ENCODE measurements at places on chromosomes 12 and 14.

DNA sequence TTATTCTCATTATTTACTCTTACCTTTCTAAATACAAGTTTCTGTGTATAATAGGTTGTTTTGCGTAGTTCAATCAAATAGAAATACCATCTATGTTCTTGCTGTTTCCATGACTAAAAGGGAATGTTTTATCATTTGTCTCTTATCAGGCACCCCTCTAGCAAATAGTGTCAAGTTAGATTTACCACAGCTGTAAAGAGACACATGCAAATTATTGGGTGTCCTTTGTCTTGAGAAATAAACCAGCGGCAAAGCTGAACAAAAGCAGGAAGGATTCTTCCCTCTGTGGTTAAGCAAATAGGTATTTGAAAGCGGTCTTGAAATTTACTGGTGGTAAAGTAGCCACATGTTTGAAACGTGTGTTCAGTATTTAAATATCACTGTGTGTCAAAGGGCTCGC, 405.9 kb downstream of the TMTC2 start:
- no peak for DNase-seq

- no peak for DNase-seq
Observed at GRCh38 chr14:103257211-103257962, 76.7 kb upstream of the EIF5 start.

- DNase-seq: no peak
Observed at GRCh38 chr12:21819678-21820077, 45.2 kb upstream of the KCNJ8 start.

DNA sequence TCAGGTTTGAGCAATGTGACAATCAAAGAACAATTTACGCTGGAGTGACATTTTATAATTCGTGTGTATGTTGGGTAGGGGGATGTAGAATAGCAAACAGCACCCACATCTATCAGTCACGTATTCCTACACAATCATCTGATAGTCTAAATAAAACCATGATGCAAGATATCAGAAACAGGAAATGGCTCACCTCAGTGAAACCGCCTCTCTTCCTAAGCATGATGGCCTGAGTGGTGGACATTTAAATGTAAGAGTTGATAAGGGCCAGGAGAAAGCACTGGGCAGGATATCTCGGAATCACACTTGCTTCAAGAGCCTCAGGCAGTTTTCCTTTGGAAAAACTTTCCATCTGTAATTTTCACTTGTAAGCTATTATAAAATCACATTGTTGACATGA, 128.2 kb downstream of the GRIP1 start:
- DNase-seq: no peak

DNA sequence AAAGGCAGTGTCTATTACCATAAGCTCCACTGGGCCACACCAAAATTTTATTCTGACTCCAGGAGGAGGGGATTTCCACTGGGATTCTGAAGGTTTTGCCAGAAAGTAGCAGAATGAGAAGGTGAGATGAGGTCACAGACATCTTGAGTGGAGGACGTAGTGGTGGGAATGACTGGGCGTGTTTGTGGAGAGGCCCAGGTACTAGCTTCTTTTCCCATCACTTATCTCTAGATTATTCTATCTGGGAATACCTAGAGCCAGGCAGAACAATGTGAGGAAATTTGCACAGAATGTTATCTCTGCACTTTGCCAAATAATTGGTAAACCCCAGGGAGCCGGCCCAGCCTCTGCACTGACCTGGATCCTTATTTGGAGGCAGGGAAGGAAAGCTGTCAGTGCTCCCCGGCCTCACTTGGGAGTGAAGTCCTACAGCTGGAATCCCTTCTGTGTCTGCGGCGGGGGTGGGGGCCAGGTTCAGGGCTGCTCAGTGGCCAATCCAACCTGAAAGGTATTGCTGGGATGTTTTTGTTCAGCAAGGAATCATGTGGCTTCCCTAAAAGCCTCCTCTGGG, 129.4 kb downstream of the C12orf75 start:
- no peak for DNase-seq

DNA sequence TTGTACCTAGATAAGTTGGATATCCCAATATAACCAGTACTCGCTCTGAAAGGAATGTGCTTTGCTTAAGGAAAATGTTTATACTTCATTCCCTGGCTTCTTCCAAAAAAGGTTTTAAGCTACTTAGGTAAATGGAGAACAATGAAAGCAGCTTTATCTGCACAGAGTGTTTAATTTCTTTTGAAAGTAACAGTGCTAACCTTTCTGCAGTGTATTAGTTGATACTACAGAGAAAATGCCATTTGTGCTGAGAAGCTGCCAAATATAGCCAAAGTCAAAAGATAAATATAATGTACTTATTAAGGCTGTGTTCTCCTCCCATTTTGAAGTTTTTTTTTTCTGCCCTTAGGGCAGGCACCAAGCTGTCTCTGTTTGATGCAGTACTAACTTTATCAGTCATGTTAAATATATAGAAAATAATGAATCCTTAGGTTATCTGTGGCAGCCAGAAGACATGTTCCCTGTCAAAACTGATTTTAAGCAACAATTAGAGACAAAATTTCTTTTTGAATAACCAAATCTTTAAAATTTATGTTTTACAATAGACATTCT, 145.4 kb upstream of the KITLG start:
- DNase-seq: no peak

- DNase-seq: no peak
Observed at GRCh38 chr14:103890821-103891666, 37.2 kb upstream of the TDRD9 start.

- DNase-seq: no peak
Observed at GRCh38 chr12:30308010-30308717, 387.5 kb downstream of the IPO8 start.

DNA sequence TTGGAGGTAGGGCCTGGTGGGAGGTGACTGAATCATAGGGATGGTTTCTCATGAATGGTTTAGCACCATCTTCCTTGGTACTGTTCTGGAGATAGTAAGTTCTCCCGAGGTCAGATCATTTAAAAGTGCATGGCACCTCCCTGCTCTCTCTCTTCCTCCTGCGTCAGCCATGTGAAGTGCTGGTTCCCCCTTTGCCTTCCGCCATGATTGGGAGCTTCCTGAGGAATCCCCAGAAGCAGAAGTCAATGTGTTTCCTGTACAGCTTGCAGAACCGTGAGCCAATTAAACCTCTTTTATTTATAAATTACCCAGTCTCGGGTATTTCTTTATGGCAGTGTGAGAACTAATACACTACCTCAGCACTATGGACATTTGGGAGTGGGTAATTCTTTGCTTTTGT, 4.8 kb upstream of the LGMN start:
- DNase-seq: no peak

DNA sequence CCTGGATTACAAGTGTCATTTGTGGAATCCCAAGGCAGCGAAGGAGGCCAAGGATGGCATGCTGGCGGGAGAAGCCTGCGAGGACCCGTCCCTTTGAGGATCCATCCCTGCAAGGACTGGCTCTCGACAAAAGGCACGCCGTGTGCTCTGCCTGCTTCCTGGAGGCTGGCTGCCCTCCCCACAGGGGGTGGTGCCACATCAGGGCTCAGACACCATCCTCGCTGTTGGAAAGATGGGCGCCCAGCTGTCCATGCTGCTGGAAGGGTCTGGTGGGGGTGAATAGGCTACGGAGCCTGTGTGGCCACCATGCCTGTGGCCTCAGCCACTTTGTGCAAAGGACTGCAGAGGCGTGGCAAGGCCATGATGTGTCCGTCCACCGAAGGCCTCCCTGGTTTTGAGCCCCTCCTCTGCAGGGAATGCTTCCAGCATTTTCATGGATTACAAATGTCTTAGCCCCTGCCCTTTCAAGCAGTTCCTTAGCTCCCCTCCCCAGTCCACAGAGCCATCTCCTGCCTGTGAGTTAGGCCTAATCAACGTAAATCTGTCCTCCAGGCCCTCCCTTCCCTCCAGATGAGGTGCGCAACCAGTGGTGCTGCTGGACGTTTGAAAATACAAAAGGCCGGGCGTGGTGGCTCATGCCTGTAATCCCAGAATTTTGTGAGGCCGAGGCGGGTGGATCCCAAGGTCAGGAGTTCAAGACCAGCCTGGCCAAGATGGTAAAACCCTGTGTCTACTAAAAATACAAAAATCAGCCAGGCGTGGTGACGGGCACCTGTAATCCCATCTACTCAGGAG, 22.1 kb downstream of the ZBTB42 start:
- no peak for DNase-seq

DNA sequence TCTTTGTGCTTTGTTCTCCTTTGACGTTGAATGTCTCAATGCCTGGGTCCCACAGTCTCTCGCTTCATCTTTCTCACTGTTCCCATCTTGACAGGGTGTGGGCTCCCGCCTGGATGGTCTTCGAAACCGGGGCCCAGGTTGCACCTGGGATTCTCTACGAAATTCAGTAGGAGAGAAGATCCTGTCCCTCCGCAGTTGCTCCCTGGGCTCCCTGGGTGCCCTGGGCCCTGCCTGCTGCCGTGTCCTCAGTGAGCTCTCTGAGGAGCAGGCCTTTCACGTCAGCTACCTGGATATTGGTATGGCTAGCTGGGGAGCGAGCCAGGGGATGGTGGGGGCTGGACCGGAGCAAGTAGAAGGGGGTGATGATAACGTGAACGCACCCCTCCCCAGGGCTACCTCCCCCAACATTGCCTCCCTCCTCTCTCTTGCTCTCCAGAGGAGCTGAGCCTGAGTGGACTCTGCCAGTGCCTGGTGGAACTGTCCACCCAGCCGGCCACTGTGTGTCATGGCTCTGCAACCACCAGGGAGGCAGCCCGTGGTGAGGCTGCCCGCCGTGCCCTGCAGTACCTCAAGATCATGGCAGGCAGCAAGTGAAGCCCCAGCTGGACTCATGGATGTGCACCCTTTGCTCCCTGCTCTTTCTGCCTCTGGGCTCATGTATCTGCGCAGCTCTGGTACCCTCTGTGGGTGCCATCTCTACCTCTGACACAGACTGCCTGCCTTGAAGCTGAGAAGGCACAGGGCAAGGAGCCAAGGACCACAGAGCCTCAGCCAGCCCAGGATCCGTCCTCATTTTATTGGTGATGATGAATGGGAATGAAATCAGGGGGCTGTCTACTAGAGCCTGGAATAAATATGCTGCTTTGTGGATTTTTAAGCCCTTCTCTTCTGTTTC, 1.5 kb downstream of the NPFF start:
- DNase-seq: no peak

GRCh38 chr12:76621582-76622024, 62.0 kb upstream of the OSBPL8 start:
- peak; percentile 88 for DNase-seq

DNA sequence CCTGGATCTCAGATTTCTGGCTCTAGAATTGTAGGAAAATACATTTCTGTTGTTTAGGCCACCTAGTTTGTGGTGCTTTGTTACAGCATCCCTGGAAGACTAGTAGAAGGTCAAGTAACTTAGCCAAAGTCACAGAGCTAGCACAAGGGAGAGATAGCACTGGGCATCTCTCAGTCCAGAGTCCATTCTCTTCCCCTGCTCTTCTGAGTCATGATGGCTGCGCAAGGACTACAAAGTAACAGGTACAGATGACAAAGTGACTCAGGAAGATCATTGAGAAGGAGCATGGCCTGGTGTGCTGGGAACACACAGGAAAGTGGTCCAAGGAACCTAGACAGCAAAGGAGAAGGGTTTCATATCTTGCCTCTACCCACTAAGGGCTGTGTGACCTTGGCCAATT, 19.3 kb downstream of the SLC17A8 start:
- DNase-seq: no peak

- peak; percentile 89 for DNase-seq
Observed at GRCh38 chr12:1606021-1606622, 11.7 kb upstream of the FBXL14 start.

- no peak for DNase-seq
Observed at GRCh38 chr14:38339696-38340095, 83.8 kb upstream of the CLEC14A start.

DNA sequence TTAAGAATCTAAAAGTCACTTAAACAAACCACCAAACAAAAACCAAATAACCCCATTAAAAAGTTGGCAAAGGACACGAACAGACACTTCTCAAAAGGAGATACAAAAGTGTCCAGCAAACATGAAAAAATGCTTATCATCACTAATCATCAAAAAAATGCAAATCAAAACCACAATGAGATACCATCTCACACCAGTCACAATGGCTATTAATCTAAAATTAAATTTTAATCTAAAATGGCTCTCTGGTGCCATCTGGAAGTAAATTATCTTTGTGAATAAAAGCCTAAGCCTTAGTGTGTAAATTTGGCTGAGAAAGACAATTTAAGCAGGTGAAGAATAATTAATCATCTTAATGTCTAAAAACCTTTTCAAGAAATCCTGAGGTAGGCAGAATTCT, 204.5 kb upstream of the PPFIA2 start:
- no peak for DNase-seq

DNA sequence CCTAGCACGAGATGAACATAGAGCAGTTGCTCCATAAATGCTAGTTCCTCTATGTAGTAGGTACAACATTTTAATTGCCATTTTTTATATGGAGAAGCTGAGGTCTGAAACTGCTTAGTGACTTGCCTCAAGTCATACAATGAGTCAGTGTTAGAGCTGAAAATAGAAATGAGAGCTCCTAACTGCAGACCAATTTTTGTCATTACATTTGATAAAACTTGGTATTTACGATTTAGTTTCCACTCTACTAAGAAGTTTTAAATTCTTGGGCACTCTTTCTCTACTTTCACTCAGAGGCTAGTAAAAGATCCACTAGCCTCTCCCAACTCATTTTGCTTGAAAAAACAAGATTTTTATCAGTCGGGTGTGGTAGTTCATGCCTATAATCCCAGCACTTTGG, 8.1 kb upstream of the TMED10 start:
- no peak for DNase-seq

GRCh38 chr12:88764781-88765480, 184.7 kb upstream of the KITLG start:
- DNase-seq: no peak

DNA sequence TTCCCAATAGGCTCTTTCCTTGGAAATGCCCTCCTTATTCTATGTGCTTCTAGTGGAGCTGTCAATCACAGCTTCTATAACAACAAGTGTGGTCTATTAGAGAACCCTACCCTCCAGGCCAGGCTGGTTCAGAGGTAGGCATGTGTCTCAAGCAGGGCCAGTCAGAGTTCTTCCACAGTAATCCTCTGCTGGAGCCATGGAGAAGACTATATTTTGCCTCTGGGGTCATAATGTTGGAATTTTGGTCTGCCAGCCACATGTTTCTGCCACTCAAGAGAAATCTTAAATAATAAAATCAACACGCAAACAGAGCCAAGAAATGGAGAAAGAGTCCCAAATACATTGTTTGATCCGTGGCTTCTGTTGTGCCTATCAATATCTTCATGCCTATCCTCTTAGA, 23.8 kb upstream of the FICD start:
- DNase-seq: no peak

DNA sequence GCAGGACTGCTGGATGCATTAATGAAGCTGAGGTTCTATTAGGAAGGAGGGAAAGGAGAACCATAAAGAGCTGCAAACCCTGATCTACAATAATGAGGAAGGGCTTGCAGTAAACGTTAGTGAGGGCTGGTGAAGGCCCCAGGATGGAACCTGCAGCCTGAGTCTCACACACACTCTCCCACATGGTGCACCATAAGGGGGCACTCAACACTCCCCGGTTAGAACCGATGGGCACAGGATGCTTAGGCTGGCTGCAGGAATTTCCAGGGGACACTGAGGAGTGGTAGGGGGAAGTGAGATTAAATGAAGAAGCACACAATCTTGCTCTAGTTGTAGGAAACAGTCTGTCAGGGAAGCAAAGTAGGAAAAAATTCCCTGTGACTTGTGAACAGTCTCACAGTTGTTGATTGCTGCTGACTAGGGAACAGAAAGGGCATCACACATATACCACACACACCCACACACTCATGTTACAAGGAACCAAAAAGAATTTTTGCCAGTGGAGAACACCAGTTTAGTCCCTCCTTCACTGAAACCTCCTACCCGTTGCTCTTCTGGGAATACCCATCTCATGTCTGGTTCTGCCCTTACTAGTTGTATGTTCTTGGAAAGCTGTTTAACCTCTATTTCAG, 56.2 kb upstream of the FERMT2 start:
- DNase-seq: no peak

All from tibial nerve (tissue), 4 donors.